ENCODE measurements at places on chromosomes 4 and X.

DNA sequence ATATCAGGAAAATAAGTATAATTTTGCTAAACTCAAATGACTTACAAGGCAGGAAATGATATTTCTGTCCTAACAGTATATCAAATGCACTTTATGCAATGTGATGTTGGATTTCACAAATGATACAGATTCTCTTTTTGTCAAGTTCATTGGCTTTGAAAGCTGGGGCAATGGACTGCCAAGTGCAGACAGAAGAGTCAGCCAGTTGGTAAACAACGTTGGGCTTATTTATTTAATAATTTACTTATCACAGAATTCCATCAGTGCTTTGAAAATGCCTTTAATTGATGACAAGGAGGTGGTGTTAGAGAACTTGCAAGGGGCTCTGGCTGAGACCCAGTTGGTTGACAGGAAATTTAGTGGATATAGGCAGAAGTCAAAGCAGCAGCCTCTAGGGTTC lies 79.9 kb upstream of the ADGRG2 start:
- DNase-seq, result no peak

- DNase-seq, result no peak
Measured at GRCh38 chrX:72114807-72115206, 16.9 kb downstream of the RTL5 start.

DNA sequence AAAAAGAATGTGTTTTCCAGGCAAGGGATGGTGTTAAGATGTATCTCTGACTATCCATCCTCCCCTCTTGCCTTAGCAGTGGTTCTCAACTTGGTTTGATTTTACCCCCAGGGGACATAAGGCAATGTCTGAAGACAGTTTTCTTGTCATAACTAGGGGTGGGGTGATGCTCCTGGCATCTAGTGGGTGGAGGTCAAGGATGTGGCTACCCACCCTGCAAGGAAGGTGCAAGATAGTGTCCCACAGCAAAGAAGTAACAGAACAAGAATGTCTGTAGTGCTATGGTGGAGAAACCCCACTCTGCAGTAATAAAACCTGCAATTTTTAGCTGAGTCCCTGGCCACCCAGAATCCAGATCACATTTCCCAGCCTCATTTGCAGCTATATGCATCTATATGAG lies 81.2 kb upstream of the TBL1X start:
- DNase-seq, result no peak

DNA sequence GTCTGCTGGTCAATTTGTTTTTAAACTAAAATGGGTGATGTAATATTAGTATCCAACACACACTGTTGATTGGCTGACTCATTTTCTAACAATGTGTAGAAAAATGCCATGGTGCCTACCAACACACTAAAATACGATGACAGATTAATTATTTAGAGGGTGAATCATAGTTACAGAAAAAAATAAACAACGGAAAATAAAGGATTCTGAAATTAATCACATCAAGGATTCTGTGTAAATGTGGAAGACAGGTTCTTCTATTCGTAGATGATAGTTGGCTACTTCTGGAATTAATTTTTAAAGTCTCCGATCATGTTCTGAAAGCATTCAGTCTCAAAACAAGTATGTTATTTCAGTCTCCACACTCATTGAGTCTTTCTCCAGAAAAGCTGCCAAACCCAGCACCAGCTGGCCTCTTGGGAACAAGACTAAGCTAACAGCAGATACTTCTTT lies 8.2 kb upstream of the IQCM start:
- no peak for DNase-seq

DNA sequence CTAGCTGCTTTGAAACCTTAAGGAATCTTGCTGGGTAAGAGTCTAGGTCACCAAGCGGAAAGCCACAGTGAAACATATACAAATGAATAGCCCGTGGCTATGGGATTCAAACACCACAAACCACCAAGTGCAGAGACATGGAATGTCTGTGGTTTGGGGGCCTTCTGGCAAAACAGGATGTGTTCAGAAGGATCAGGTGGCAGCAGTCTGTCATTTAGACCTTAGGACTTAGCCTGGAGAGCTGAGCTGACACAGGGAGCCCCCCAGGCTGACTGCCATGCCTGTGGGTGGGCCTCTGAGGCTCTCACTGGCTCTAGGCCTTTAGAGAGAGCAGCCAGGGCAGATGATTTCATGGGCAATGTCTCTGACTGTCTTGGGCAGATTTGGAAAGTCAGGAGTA lies 225.6 kb downstream of the FBXW7 start:
- no peak for DNase-seq

- no peak for DNase-seq
Measured at GRCh38 chr4:39525822-39526690, 1.2 kb downstream of the UGDH start.

GRCh38 chrX:721354-721753 lies 90.8 kb downstream of the SHOX start:
- DNase-seq, result no peak
